Amygdala (tissue), 56 donors: ENCODE measurements at places on chromosomes 1 and 21.

GRCh38 chr1:55708781-55709180, 493.6 kb upstream of the USP24 start:
- no peak for DNase-seq

- DNase-seq = no peak
Measured at GRCh38 chr1:30909365-30910068, 959 bp upstream of the SDC3 start.

DNA sequence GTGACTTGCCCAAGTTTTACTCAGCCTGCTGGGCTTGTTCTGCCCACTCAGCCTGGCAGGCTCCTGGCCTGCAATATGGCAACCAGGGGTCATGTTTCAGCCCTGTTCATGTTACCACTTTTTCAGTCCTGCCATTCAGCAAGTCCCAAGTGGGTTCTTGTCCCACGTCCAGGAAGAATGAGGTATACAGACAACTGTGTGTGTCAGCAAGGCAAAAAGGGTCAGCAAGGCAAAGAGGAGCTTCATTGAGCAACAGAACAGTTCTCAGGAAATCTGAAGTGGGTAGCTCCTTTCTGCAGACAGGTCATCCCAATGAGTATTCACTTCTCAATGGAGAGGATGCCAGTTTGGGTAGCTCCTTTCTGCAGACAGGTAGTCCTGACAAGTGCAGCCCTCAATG, 1233.3 kb upstream of the B3GALT2 start:
- DNase-seq = no peak

- DNase-seq = peak; percentile 21
Measured at GRCh38 chr21:21101911-21102310, 103.7 kb downstream of the NCAM2 start.

DNA sequence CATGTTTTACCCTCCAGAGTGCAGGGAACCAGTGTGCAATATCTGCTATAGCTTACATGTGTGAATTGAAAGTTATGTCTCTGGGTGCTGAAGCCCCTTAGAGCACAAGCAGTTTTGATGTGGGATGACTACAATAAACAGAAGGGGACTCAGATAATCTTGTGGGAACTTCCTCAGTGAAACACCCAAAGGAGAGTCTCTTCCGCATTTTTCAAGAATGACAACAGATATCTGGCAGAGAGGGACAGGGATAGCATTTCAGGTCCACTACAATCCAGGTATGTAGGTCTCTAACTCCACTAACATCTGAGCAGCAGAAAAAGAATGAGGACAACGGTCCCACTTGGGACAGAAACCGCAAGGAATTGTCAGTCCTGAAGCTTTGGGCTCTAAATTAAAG, 67.6 kb upstream of the PDE4B start:
- no peak for DNase-seq

- DNase-seq = no peak
Measured at GRCh38 chr1:108553905-108554304, 6.0 kb upstream of the EEIG2 start.

- DNase-seq = no peak
Measured at GRCh38 chr1:242083742-242084141, 84.8 kb upstream of the MAP1LC3C start.

- DNase-seq = no peak
Measured at GRCh38 chr1:10680487-10680886, 116.0 kb downstream of the CASZ1 start.

GRCh38 chr1:31789259-31790065, 25.3 kb upstream of the ADGRB2 start:
- DNase-seq = peak; percentile 86

GRCh38 chr1:10761503-10762152, 34.8 kb downstream of the CASZ1 start:
- DNase-seq = no peak

- DNase-seq = no peak
Measured at GRCh38 chr1:83718338-83718737, 280.6 kb downstream of the TTLL7 start.

GRCh38 chr1:208343226-208343625, 99.0 kb upstream of the PLXNA2 start:
- DNase-seq = no peak

- no peak for DNase-seq
Measured at GRCh38 chr21:45261093-45261492, 26.6 kb downstream of the POFUT2 start.

DNA sequence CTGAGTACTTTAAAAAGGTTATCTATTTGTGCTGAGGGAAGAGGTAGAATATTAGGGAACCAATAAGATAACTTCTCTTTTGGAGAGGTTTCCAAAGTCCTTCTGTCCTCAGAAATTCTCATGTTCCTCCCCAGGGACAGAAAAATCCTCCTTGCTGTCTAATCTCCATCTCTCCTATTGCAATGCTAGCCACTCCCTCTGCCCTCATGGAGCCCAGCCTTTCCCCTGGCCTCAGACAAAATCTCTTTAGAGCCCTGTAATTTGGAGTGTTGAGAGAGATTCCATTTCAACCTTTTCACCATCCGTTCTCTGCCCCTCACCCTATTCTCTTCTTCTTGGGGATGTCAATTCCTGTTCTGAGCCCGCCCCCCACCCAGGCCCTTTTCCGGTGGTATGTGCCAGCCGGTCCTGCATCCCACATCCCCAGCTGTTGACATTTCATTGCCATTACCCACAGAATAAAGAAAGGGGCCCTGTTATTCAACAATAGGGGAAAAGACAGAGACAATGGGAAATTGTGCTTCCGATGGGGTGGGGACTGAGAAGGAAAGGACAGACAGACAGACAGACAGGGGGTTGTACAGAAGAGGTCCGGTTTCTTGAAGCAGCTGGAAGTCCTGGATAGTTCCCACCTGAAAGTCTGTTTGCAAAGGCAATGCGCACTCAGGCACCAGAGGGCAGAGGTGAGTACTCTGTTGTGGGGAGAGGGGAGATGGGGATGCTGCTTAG, at the start of gene HAPLN2:
Gene HAPLN2 (plus strand): TSS at position 563 of the 729 bp plus-strand sequence. CDS start 4,076 bp downstream, outside the sequence.
- peak; percentile 43 for DNase-seq

- no peak for DNase-seq
Measured at GRCh38 chr21:20617130-20617529, 381.1 kb upstream of the NCAM2 start.

DNA sequence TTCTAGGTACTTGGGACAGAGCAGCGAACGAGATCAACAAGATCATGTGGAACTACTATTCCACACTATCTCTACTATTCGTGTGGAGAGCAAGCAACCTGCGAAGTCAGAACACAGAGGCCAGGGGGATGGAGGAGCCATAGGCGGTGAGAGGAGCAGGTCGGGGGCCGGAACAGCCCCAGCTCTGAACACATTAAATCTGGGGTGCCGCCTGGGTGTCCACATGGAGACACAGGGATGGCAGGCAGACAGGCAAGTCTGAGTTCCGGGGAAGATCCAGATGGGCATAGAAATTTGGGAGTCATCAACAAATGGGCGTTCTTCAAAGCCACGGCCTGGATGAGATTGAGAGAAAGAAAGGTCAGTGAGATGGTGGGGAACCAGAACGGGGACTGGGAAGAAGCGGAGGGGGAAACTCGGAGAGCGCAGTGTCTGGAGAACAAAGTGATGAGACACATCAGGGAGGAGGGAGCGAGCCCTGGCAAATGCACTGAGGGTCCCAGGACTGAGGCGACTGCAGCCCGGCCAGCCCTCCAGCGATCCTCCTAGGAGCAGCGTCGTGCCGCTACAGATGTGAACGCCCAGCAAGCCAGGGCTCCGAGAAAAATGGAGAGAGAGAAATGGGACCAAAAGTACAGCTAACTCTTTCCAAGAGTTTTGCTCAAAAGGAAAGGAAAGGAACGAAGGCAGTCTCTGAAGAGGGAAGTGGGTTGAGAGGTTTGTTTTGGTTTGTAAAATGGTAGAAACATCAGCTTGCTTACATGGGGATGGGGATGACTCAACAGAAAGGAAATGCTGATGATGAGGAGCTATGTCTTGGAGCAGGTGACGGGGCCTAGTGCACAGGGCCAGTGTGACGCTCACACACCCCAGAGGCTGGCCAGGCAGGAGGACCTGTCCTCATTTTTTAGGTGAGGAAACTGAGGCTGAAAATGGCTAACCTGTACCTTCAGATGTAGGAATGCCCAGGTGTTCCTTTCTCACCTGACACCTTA, 84.5 kb downstream of the GLIS1 start:
- no peak for DNase-seq

- no peak for DNase-seq
Measured at GRCh38 chr1:169200319-169200718, 93.8 kb downstream of the ATP1B1 start.

DNA sequence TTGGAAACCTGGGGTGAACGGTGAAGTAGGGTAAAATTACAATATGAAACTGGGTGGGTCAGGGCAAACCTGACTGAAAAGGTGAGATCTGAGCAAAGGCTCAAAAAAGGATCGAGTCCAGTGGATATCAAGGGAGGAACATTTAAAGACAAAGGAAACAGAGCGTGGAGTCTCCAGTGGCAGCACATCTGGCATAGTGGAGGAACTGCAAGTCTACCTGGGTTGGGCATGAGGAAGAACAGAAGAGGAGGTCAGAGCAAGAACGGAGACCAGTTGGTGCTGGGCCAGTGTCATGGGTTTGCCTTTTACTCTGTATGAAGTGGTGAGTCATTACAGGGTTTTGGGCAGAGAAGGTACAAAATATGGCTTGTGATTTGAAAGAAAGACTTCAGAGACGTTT, 163.7 kb downstream of the NTPCR start:
- DNase-seq = no peak

GRCh38 chr21:38478782-38479181, 19.5 kb downstream of the ERG start:
- DNase-seq = no peak

DNA sequence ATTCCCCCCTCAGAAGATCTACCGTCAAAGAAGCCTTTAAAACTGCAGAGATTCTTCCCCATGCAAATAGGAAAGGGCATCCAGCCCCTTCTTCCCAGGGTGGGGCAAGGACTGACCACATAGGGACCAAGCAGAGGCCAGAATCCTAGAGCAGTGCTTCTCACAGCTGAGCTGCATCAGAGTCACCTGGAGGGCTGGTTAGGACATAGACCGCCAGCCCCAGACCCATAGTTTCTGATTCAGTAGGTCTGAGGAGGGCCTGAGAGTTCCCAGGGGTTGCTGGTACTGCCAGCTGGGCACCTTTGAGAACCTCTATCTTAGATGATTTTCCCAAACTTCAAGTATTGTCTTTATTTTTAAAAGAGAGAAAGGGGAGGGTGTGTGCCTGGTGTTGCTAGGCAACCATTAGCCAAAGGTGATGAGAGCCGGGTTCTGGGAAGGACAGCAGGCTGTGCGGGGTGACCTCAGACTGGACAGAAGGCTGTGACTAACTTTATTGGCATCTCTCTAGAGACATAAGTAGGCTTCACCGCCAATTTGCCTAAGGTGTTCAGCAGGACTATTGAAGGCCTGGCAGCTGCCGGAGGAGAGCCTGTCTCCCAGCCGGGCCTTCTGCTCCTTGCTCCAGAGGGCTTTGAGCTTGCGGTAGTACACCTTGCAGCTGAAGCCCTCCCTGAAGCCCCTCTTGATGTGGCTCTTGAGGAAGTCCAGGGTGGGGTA, 3.0 kb downstream of the SPATA46 start:
- no peak for DNase-seq

DNA sequence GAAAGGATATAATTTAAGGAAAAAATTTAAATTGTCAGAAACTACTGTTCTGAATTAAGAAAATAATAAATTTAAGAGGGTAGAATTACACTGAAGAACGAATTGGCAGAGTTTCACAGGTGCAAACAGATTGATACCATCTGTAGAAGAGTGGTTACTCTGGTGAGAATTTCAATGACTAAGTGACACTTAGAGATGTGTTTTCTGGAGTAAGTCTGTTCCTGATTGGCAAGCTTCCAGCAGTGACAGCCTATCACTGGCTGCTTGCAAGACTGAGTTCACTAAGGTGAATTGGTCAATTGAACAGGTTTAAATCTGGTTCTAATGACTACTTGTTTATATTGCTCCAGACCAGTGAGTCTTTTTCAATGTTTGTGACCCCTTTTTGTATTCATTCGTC, 838.2 kb upstream of the RGS18 start:
- DNase-seq = no peak

- peak; percentile 99 for DNase-seq
Measured at GRCh38 chr21:37366482-37367316, at the start of gene DYRK1A. TSS of gene DYRK1A (plus strand) at chr21:37366773. CDS start at chr21:37420375, 53,602 bp downstream.

DNA sequence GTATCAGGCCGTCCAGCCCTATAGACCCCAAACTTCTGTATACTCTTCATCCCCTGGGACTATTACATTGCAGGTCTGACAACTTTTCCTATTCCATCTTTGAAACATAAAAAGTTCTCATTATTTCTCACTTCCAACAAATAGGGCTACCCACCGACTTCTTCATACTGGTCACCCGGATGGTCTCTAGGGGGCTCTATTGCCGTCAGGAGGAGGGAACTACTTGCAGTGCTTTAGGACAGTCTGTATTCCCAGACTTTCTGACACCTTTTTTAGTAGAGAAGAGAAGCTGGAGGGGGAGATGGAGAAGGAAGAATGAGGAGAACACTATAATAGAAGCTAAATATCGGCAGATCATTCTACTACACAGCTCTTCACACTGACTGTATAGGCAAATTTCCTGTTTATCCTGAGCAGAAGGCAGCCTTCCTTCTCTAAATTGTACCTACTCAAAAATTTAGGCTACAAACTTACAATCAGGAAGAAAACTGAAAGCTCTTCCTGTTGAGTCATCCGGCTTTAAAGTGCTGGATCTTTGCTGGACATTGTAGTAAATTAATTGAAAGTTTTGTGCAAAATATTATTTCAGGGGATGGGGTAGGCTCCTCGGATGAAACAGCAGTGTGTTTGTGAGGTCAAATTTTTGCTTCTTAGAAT, 54.6 kb downstream of the CDC7 start:
- no peak for DNase-seq
